ENCODE measurements at places on chromosomes 12 and 14. TPM values are rescaled to one million over a fixed set of nuclear protein-coding genes. Genes with fewer than 3 reads are reported as not detected.

Gene KRT76
- total RNA-seq, result not detected

Gene POTEM
- total RNA-seq, result not detected

Gene FGF23
- 0.27 TPM for total RNA-seq

Gene CMA1
- not detected for total RNA-seq

Gene MUCL1
- not detected for total RNA-seq

Gene KRT6B
- total RNA-seq, result 1.2 TPM

Gene LRR1
- total RNA-seq, result 9.2 TPM

Gene C12orf50
- 0.22 TPM for total RNA-seq

Gene GPR162
- total RNA-seq, result 35.4 TPM

Gene PMCH
- not detected for total RNA-seq

Gene GUCY2C
- 0.11 TPM for total RNA-seq

Gene KCNH5
- total RNA-seq, result 8.7 TPM

Gene CABP1
- total RNA-seq, result 5.7 TPM

Gene DAO
- not detected for total RNA-seq

Gene VRTN
- not detected for total RNA-seq

Gene ADAM21
- not detected for total RNA-seq

Gene PLD4
- 3.1 TPM for total RNA-seq
